AG04450 (cell line): ENCODE measurements at places on chromosomes 2 and 18. TPM values are rescaled to one million over a fixed set of nuclear protein-coding genes. Genes with fewer than 3 reads are reported as not detected.

DNA sequence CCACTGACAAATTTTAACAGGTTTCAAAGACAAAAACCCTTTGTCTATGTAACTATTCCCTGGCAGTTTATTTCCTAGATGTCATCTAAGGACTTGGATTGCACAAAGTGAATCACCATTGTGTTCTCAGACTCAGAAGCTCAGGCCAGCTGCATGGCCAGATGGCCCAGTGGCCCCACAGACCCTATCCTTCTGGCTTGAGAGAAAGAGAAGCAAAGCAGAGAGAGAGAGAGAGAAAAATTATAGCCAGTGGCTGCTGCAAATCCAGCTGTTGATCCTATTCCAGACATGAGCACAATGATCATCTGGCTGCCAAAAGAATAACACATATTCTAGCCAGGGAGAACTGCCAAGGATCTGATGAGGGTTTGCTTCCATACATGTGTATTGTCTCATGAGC, 25.8 kb downstream of the CTLA4 start:
- DNase-seq: no peak

The PPP1R1C gene
- 0.26 and 0.41 TPM in 2 replicates for polyA plus RNA-seq

The TTN gene
- 0.06 and 0.07 TPM in 2 replicates for polyA plus RNA-seq

GRCh38 chr2:190618030-190618429, 30.9 kb upstream of the NAB1 start:
- no peak for DNase-seq

The ACTR2 gene
- polyA plus RNA-seq: 199 and 240 TPM in 2 replicates

DNA sequence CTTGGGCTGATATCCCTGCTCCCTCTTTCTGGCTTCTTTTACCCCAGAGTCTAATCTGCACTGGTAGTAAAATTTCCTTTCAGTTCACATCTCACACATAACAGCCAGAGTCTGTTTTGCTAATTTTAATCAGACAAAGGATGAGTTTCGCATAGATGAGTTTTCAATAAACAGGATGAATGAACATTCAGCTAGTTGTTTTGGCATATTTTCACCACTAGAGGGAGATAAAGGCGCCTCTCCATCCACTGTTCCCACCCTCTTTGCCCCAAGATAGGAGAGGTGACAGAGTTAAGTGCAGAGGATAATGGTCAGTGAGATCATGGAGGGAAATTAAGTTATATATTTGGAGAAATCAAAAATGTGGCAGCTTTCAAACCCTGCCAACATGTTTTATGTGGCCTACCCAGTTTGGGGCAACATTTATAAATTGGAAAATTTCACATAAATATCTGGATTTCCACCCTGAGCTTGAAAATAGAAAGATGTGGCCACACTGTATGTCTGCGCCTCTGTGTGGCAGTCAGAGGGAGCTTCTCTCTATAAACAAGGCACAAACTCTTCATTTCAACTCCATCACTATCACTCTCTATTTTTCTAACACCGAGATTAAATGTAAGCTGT, 48.5 kb upstream of the DTNA start:
- peak; percentile 7 for DNase-seq

DNA sequence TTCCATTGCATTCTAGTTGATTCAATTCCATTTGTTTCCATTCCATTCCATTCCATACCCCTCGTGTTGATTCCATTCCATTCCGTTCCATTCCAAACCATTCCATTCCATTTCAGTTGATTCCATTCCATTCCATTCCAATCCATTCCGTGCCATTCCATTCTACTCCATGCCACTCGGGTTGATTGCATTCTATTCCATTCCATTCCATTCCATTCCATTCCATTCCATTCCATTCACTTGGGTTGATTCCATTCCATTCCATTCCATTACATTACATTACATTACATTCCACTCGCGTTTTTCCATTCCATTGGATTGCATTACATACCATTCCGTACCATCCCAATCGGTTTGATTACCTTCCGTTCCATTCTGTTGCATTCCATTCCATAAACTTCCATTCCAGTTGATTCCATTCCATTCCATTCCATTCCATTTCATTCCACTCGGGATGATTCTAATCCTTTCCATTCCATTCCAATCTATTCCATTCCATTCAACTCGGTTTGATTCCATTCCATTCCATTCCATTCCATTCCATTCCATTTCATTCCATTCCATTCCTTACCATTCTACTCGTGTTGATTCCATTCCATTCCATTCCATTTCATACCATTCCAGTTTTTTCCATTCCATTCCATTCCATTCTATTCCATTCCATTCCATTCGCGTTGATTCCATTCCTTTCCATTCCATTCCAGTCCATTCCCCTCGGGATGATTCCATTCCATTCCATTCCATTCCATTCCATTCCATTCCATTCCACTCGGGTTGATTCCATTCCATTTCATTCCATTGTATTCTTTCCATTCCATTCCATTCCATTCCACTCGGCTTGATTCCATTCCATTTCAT, 1140.4 kb downstream of the RPIA start:
- DNase-seq: no peak

DNA sequence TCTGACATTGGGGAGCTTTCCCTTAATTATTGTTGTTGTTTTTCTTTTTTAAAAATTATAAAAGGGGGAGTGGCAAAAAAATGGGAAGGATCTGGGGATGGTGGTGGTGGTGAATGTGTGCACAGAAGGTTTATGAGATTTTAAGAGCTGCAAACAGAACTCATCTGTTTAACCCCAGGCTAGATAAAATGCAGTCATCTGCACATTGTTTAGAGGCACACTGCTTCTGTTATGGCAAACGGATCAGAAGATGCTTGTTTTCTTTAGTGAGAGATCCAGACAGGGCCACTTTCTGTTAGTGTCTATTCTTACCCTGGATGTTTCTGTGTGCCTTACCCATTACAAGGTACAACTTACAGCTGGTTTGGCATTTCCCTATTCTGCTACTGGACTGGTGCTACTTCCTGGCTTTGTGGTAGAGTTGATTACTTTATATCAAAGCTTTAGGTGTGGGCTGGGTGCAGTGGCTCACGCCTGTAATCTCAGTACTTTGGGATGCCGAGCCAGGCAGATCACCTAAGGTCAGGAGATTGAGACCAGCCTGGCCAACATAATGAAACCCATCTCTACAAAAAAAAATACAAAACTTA, 68.2 kb upstream of the NRP2 start:
- no peak for DNase-seq

The TRAF3IP1 gene
- 5.9 and 7.3 TPM in 2 replicates for polyA plus RNA-seq

The GPBAR1 gene
- 0.05 TPM in 1 of 2 replicates, not detected in the other for polyA plus RNA-seq

GRCh38 chr2:238939521-238940403, 91.9 kb downstream of the TWIST2 start:
- DNase-seq: no peak

- DNase-seq: peak; percentile 54
These were observed 30.1 kb downstream of the KCTD18 start for GRCh38 chr2:200479692-200480265.

- no peak for DNase-seq
These were observed 75.7 kb downstream of the TRIM43 start for GRCh38 chr2:95667480-95667879.

- DNase-seq: peak; percentile 24
These were observed 127.3 kb downstream of the DNER start for GRCh38 chr2:229586746-229587705.

The NYAP2 gene
- polyA plus RNA-seq: not detected in 2 replicates

DNA sequence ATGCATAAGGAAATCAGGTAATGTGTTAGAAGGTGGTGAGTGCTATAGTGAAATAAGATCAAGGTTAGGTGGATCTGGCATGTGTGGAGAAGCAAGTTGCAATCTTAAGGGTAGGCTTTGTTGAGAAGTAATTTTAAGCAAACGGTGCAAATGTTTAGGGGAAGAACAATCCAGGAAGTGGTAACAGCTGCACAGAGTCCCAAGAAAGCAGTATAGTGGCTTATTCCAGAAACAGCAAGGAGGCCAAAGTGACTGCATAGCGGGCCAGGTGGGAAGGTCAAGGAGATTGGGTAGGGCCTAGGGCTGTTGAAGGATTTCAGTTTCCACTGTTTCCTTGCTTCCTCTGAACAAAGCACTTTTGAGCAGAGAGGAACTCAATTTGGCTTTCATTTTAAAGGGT, 30.0 kb upstream of the RAB1A start:
- no peak for DNase-seq

- DNase-seq: no peak
These were observed 158.4 kb downstream of the GALNT14 start for GRCh38 chr2:30979822-30980245.

The METAP1D gene
- polyA plus RNA-seq: 6.2 and 8.3 TPM in 2 replicates

The IL36B gene
- polyA plus RNA-seq: not detected in 2 replicates

- DNase-seq: no peak
These were observed 125.9 kb downstream of the LTBP1 start for GRCh38 chr2:33072614-33073013.

DNA sequence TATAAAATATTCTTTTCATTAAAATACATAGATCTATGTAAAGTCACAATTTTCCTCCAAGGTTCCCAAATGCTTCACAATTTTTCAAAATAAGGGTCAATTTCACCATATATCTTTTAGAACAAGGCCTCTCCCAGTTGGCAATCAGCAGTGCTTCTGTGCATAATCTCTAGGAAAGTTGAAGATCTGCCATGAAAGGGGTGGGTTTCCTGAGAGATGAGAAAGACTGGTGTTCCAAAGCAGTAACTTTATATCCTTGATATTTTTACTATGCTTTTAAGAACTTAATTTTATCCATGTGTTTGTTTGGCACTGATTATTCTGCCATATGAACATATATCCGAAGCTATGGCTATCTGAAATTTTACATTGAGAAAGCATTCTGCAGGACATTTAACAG, 199.4 kb upstream of the CYP26B1 start:
- DNase-seq: no peak

DNA sequence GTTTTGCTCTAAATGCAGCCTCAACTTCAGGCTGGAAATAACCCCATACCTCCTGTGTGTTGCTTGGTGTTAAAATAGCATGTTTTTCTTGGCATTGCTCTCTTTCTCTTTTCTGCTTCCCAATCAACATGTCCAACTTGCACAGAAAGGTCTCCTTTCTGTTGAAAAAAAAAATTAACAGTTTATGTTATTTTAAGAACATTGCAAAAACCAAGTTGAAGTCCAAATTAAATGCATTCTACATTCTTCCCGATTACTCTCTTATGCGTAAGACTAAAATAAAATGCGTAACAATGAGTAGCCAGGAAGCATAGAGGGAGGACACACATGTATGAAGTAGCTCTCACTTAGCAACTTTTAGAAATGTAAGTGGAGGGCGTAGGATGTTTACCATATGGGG, 1406.1 kb upstream of the NXPH2 start:
- no peak for DNase-seq

The PRKAG3 gene
- polyA plus RNA-seq: not detected in 2 replicates

The CAPN14 gene
- 0.09 TPM in 2 replicates for polyA plus RNA-seq

DNA sequence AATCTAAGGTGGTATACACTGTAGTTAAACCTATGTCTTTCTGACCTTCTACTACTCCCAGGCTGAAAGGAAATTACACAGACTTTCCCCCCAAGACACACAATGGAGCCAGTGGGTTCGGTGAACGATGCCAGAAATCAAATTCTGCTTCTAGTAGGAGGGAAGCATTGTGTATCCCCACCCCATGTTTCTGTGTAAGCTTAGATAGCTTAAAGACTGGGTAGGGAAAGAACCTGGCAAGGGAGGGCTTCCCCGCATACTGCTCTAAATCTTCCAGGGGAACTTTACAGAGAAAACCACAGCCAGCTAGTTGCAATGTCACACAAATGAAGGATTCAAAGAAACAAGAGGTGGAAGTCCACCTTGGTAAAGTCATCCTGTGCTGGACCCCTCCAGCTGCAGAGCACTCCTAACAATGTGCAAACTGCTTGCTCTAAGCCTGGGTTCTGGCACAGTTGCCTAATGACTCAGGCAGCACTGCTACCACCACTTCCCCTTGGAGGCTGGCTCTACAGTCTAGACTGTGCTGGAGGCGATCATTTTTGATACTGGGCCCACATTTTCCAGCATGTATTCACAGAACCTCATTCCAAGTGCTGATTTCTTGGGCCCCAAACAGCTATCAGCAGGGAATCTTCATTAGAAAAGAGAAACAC, 47.5 kb downstream of the TRIB2 start:
- no peak for DNase-seq

DNA sequence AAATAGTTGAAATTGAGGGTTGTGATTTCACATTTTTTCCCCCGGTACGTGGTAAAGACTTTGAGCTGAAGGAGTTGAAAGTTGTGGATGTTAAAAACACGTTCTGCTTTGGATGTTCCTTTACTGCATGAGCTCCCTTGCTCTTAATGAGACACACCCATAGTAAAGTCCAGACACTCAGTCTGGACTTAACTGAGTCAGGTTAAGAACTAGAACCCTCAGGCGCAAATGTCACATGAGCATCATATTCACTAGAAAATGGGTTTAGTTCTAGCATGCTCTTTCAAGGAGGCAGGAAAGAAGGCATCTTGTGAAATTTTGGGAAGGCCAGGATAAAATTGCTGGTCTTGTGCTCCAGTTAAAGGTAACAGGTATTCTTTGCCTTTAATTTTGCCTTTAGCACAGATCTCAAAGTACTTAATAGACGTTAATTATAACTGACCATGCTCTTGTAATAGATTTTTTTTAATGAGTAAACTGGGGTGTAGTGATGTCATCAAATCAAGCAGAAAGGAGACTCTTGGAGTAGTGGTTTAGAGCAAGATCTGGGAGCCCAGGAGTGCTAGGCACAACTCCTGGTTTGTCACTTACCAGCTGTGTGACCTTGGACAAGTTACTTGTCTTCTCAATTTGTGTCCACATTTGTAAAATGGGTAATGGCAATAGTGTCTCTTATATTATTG, 20.6 kb downstream of the ITGA6 start:
- DNase-seq: no peak

The SLC30A3 gene
- 0.04 and 0.07 TPM in 2 replicates for polyA plus RNA-seq

GRCh38 chr2:144233317-144233716, 286.6 kb downstream of the ZEB2 start:
- DNase-seq: no peak

The CRACDL gene
- not detected in 2 replicates for polyA plus RNA-seq

The DYNC2LI1 gene
- polyA plus RNA-seq: 17.7 and 23.3 TPM in 2 replicates

- no peak for DNase-seq
These were observed 27.7 kb upstream of the SMCHD1 start for GRCh38 chr18:2627821-2628276.

The TM4SF20 gene
- polyA plus RNA-seq: 0.82 and 1.1 TPM in 2 replicates

The GRP gene
- not detected in 2 replicates for polyA plus RNA-seq

DNA sequence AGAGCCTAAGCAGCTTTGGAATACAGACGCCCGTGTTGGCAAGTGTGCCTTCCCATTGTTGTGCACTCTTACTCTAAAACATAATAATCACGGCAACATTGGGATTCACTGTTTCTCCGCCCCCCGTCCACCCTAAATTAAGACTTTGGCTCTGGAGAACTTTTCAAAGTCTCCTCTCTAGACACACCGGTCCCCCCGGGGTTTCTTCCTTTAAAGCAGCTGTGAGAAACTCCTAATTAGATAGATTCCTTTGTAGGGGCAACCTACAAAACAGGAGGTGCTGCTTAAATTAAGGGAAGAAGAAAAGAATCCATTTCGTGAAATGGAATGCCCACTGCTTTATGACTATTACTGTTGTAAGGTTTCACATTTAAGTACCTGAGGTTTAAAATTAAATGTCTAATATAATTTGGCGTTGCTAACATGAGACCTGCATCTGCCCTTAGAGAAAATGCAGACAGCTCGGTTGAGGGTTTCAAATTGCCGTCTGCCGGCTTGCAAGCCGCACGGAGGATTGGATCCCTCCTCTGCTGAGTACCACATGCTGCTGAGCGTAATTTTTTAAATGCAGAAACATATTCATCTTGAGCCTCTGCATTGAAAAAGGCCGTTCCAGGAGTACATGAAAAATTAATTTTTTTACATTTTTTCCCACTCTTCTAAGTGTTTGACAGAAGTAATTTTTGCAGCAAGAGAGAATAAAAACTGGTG, 233.3 kb downstream of the GBX2 start:
- DNase-seq: no peak

- no peak for DNase-seq
These were observed 101.6 kb upstream of the COPS8 start for GRCh38 chr2:236984046-236984445.

The MZT2B gene
- 76.7 and 101 TPM in 2 replicates for polyA plus RNA-seq

- no peak for DNase-seq
These were observed 370.2 kb downstream of the METTL4 start for GRCh38 chr18:2201036-2201600.
